ENCODE measurements at places on chromosomes 16 and 17.

GRCh38 chr16:85908889-85909589, 10.1 kb downstream of the IRF8 start:
- DNase-seq = no peak

- no peak for DNase-seq
Measured at GRCh38 chr17:55524440-55525220, 13.4 kb upstream of the SMIM36 start.

- no peak for DNase-seq
Measured at GRCh38 chr16:76421571-76421970, 144.4 kb downstream of the CNTNAP4 start.

DNA sequence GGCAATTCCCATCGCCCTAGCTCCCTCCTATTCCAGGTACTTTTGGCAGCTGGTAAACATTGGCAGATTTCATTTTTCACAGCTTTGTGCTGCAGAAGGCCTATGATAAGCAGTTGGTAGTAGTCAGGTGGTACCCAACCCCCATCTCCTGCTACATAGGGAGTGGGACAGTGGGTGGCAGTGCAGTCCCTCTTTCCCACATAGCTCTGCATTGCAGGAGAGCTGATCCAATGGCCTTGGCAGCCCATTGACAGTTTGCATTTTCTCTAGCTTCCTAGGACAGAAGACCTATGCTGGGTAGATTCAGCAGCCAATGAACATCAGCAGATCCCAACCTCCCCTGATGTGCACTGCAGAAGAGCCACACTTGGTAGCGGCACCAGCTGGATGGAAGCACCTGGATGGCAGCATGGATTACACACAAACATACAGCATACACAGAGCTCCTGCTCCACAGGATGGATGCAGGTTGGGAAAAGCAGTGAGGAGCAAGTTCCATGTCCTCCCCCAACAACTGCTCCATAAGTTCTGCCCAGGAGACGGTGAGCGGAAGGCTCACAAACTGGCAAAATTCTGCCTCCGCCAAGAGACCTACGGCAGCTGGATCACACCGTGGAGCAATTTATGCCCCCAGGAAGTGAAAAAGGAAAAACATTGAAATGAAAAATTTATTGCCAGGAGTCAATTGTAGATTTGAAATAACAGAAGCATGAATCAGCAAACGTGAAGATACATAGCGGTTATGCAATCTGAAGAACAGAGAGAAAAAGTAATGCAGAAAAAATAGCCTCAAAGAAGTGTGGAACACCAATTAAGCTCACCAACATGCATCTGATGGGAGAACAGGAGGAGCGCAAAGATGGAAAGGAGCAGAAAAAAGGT, 95.7 kb downstream of the CACNG1 start:
- DNase-seq = no peak

DNA sequence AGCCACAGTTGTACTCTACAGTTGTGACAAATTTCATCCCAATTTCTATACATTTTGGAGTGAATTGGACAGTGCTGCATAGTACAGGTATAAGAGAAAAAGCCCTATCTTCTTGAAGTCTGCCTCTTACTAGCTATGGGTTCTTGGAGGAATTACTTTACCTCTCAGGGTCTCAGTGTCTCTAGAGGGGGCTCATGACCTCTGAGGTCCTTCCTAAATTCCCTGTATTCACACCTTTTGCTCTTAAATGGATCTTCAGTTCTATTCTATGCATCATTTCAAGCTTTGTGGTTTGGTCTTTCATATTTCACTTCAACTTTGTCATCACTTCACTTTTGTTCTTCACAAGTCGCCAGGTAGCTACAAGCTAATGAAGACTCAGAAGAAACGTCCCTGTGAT, 71.2 kb upstream of the ERCC4 start:
- no peak for DNase-seq

- no peak for DNase-seq
Measured at GRCh38 chr17:49645654-49646053, 32.2 kb downstream of the SPOP start.

GRCh38 chr16:66616592-66616991, 12.1 kb downstream of the CMTM3 start:
- DNase-seq = no peak

- no peak for DNase-seq
Measured at GRCh38 chr17:41739661-41740352, 5.4 kb upstream of the HAP1 start.

DNA sequence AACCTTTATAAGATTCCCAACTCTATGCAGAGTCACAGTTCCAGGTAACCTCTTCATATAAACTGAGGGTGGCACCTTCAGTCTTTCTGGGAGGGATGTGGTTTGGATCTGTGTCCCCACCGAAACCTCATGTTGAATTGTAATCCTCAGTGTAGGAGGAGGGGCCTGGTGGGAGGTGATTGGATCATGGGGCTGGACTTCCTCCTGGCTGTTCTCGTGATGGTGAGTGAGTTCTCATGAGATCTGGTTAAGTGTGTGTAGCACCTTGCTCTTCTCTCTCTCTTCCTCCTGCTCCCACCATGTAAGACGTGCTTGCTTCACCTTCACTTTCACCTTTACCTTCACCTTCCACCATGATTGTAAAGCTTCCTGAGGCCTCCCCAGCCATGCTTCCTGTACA, 30.5 kb downstream of the HS3ST2 start:
- no peak for DNase-seq

DNA sequence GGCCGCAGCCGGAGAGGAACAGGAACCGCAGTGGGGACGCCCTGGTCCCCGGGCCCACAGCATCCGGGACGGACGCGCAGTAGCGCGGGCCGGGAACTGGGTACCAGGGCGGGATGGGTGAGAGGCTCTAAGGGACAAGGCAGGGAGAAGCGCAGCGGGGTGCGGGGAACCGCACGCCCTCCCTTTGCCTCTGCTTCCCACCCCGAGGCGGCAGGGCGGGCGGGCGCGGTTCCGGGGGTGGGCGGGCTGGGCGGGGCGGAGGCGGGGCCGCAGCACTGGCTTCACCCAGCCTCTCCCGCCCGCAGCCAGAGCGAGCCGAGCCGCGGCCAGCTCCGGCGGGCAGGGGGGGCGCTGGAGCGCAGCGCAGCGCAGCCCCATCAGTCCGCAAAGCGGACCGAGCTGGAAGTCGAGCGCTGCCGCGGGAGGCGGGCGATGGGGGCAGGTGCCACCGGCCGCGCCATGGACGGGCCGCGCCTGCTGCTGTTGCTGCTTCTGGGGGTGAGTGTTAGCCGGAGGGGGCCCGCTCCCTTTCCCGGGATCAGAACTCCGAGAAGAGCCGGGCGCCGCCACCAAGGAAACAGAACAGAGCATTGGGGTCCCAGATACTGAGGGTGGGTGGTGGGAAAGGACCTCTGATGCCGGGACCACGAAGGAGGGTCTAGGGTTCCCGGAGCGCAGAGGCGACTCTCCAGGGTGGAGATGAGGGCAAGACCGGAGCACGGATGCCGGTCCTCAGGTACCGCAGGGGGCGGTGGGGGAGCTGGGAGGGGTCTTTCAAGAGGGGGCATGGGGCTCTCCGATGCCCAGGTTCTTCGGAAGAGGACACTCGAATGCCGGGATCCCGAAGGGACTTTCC, at the start of gene NGFR:
TSS of gene NGFR (plus strand) at position 308 of the 856 bp plus-strand sequence. CDS start at position 433, 125 bp downstream.
- peak; percentile 38 for DNase-seq

DNA sequence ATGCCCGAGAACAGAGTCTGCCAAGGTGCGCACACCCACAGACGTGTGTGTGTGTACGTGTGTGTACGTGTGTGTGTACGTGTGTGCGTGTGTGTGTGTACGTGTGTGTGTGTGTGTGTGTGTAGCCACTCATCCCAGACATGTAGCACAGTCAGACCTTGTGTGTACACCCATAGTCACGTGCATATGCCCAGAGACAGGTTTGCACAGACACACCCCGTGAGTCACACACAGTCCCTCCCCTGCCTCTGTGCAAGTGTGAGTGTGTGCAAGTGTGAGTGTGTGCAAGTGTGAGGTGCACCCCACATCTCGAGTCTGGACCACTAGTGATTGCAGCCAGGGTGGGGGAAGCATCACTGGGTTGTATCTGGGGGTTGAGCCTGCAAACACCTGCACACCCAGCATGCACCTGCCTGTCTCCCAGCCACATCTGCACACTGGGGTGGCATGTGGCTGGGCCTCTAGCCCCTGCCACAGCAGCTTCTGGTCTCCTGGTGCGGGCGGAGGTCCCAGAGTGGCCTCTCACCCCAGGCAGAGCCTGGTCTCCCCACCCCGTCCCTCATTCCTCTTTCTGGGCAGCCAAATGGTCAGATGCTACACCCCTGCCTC, 23.6 kb downstream of the BAHCC1 start:
- DNase-seq = no peak

DNA sequence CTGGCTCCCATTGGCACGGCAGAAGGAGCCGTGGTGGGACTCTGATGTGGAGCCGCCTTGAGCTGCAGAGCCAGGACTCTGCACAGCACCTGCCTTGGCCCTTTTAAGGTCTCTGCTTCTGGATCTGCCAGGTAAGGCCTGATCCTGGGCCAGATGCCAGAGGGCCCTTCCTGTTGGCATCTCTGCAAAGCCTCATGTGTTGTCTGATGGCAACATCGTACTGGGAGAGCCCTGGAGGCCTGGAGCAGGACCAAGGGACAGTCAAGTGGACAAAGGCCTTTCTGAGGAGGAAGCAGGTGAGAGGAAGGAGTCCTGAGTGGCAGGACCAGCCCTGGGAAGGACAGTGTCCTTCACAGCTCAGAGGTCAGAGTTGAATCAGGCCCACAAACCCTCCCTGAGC, 26.1 kb downstream of the SOCS1 start:
- DNase-seq = no peak

- no peak for DNase-seq
Measured at GRCh38 chr17:78868391-78868790, 27.8 kb upstream of the USP36 start.

DNA sequence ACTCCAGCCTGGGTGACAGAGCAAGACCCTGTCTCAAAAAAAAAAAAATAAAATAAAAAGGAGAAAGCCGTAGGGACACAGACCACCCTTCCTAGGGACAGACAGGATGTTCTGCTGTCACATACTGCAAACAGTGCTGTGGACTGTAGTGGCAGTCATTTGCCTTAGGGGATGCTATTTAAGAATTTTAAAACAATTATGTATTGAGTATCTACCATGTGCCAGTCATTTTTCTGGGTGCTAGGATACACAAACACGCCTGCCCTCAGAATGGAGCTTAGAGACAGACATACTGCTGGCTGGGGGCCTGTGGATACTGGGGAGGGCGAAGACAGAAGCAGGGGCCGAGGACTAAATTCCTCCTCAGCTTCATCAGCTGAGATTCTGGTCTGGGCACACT, 45.5 kb downstream of the MRC2 start:
- DNase-seq = no peak

DNA sequence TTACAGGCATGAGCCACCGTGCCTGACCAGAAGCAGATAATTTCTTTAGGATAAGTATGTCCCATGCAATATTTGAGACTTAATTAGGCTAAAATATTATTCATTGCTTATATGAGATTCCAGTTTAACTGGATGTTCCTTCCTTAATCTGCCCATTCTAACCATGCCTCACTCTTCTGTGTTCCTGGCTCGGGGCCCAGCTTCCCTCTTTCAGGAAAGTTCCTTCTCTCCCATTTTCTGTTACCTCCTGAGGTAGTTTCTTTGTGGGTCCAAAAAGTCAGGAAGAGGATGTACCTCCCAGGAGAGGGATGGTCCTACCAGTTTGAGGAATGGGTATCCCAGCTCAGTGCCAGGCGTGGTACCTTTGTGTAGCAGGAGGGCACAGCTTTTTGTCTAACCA, 23.3 kb downstream of the UNK start:
- no peak for DNase-seq

- DNase-seq = no peak
Measured at GRCh38 chr17:9839433-9839832, 13.7 kb downstream of the GLP2R start.

GRCh38 chr17:42266918-42267766, 9.0 kb downstream of the STAT5B start:
- peak; percentile 44 for DNase-seq

DNA sequence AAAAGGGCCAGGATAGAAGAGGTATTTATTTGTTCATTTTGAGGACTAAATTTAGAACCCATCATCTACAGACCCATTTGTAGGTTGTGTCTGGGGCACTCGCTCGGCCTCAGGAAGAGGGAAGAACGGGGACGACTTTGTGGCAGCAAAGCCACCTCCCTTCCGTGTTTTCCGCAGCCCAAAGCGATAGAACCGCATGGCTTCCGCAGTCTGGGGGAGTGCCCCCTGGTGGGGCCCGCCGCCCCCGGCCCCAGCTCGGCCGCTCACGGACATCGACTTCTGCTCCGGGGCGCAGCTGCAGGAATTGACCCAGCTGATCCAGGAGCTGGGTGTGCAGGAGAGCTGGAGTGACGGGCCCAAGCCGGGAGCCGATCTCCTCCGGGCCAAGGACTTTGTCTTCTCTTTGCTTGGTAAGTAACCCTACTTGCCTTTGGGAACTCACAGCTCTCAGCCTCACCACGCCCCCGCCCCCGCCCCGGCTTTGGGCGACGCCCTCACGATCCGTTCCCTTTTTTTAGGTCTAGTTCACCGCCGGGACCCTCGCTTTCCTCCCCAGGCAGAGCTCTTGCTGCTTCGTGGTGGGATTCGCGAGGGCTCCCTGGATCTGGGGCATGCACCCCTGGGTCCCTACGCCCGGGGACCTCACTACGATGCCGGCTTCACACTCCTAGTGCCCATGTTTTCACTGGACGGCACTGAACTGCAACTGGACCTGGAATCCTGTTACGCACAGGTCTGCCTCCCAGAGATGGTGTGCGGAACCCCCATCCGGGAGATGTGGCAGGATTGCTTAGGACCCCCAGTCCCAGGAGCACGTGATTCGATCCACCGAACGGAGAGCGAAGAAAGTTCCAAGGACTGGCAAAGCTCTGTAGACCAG, 681 bp downstream of the TMEM102 start:
- DNase-seq = peak; percentile 47

GRCh38 chr17:12618557-12618956, 47.1 kb upstream of the MYOCD start:
- DNase-seq = no peak

GRCh38 chr17:8905331-8905730, 37.9 kb upstream of the PIK3R6 start:
- DNase-seq = no peak
